Amniotic stem cell (primary cell): ENCODE measurements at places on chromosomes 7 and 10.

GRCh38 chr7:86904949-86905834, 154.3 kb downstream of the ELAPOR2 start:
- DNase-seq = no peak

- DNase-seq = no peak
Observed at GRCh38 chr10:785861-786214, 96.4 kb upstream of the DIP2C start.

- no peak for DNase-seq
Observed at GRCh38 chr10:43902842-43903241, 254.2 kb upstream of the ZNF32 start.

GRCh38 chr7:22594020-22594419, 94.0 kb upstream of the STEAP1B start:
- DNase-seq = no peak

- DNase-seq = no peak
Observed at GRCh38 chr7:138295049-138295637, 164.9 kb upstream of the TRIM24 start.

GRCh38 chr7:485188-486081, 34.2 kb downstream of the PDGFA start:
- no peak for DNase-seq

- DNase-seq = no peak
Observed at GRCh38 chr7:34373940-34374339, 284.1 kb upstream of the NPSR1 start.

GRCh38 chr7:38862666-38863065, 46.3 kb downstream of the VPS41 start:
- DNase-seq = no peak

DNA sequence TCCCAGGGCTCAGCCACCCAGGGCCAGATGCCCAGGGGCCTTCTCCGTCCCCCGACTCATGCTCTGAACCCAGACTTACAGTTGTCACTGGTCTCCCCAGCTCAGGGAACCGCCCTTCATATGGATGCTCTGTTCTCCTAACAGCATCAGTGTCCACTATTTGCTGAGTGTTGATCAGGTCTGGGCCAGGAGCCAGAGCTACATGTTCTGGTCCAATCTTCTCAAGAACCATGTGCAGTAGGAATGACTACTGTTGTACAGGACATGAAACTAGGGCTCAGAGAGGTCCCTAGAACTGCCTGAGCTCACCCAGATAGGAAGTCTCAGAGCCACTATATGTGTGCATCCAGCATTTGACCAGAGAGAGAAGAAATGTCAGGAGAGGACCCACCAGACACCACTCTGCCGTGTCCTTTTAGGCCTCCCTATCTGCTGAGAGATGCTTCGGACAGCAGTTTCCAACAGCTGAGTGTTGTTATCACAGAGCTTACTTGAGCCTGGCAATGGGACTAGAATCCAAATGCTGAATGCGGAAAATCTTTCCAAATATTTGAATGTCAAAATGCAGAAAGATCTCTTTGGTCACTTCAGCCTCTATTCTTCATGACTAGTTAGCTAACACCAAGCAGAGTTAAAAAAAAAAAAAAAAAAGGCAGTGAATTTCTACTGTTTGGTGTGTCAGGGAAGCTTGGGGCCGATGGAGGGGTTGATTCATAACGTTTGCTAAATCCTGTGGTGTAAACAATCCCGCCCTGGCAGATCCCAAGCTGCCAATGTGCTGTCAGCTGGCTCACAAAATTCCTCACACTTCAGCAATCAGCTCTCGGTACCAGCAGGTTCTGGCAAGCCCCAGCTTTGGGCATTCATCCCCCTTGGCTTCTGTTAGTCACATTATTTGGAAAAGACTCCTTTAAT, 246.1 kb downstream of the TNS3 start:
- no peak for DNase-seq

DNA sequence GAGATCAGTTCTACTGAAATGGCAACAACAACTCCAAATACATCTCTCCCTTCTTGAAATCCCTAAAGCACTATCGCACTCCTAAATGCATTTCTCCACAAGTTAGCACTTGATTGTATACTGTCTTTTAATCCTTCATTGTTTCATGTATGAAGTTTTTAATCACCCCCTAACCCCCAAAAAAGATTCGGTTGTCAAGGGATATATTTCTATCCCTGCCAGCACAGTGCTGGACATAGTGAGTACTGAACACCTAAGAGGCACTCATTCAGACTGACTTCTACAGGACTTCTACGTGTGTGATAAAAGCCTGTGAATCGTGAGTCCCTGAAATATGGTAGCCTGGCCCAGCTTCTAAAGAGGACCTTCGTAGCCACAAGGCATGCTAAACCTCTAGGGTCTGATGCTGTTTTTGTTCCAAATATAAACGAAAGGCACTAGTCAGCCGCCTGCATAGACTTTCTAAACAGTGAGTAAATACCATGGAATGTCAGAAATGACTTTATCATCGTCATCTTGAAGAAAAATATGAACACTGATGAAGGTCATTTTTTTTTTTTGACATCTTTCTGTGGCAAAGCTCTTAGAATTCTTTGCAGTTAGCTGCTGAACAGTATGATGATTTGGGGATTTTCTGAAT, 14.6 kb upstream of the ZSCAN21 start:
- DNase-seq = peak; percentile 76

DNA sequence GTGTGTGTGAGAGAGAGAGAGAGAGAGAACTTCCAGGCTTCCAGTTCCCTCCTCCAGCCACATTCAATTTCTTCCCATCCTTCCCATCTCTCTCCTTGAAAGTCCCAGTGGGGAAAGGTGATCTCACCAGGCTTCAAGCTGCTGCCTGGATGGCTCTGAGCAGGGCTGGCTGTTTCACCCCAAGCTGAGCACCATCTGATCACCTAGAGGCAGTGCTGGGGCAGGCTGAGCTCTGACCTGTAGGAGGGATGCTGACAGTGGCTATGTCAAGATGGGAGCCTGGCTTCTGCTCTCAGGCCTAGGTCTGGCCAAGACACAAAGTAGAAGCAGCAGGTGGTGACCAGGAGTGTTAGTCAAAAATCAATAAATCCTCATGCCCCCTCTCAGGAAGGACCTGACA, 370.8 kb downstream of the PLXNA4 start:
- DNase-seq = no peak

DNA sequence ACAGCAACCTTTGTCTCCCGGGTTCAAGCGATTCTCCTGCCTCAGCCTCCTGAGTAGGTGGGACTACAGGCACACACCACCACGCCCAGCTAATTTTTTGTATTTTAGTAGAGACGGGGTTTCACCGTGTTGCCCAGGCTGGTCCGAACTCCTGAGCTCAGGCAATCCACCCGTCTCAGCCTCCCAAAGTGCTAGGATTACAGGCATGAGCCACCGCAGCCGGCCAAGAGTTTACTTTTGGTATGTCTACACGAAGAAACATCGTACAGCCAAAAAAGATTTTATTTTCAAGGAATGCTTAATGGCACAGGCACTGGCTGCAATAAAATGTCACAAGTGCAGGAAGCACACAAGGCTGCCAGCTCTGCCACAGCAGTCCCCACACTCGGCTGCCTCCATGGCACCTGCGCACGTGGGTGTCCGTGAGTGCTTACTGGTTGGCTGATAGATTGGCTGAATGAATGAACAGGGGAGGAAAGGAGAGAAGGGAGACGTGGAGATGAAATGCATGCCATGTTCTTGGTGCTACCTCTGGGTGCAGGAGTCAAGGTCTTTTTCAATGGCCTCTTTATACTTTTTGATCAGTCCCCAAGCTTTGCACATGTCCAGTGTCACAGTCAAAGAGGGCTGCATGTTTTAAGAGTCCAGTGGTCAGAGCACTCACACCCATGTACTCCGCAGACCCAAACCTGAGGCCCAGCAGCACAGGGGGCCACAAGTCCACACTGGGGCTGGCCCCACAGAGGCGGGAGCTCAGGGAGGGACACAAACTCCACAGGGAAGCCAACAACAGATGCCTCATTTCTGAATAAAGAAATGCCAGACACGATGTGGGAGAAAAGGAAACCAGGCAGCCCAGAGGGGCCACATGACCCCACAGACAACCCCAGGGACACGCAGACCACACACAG, 198.2 kb downstream of the MAD1L1 start:
- DNase-seq = no peak

DNA sequence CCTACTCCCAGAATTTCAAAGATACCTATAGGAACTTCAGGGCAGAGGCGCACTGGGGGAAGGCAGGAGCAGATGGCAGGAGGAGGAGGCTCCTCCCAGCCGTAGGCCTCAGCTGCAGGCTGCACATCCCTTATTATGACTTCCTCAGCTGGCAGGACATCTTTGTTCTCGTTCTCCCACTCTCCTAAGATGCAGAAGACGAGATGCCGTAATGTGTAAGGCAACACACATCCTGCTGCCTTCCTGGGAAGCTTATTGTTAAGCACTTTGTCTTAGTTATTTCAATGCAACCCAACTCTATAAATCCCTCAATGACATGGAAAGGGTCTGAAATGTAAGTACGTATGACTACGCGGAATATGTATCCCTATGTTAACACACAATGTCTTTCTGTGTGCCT, 599.8 kb upstream of the MGMT start:
- DNase-seq = no peak

- DNase-seq = no peak
Observed at GRCh38 chr10:102118867-102119266, 1.3 kb downstream of the LDB1 start.

DNA sequence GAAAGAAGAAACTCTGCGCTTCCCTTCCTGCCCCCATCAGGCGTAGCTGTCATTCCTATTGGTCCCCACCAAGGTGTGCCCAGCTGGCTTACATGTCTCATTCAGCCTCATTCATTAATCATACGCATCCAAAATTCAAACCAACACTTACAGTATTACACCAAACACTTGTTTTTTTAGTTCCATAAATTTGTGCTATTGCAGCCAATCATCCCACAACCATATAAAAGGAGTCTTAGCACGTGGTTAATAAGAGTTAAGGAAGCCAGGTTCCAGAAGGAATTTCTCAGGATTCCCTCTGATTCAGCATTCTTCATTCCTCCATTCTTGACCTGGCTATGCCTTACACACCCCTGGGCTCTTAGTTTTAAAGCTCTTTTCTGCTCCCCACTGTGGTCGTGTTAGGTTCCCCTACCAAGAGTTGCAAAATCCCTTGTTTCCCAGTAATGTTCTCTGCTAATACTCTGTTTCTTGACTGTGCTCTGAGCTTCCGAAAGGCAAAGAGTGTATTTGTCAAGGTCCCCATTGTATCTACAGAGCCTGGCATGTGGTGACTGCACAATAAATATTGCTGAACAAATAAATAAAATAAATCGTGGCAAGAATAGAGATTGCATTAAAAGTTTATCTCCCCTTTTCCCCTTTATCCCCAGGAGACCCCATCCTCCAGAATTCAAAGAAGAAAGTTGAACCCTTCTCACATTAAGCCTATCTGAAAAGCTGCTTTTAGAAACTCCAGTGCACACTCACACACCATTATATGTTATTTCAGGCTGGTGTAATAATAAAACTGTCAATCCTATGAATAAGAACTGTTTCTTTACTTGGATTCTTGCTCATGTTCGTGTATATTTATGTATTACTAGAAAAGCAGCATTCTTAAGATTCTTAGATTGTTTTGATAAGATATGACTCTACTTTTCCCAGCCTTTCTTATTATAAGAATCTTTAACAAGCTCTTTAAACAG, 514.4 kb downstream of the INHBA start:
- peak; percentile 5 for DNase-seq

- no peak for DNase-seq
Observed at GRCh38 chr7:118492466-118492865, 268.0 kb downstream of the ANKRD7 start.

DNA sequence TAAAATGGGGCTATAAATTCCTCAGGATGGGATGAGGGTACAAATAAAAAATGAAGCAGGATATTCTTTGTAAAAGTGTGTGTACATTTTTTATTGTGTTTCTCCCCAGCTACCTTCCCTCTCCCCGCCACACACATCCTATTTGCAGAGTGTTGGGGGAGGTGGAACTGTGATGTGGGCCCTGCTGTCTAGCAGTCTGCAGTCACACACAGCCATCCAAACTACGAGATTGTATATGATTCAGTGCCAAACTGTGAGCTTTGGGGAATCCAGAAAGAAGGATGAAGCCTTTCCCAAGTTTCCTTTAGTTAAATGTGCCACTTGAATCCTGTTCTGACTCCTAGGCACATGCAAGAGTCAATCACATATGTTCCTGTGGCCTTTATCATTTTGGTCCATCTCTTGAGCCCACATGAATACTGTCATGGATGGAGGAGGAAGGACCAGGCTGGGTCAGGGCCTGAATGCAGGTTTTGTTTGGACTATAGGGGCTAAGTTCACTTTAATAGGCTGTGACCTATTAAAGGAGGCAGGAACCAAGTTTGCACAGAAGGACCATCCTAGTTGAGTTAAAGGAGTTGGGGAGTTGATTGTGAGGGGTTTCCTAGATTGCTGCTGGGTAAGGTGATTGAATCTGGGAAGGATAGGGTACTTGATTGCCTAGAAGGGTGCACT, 1.1 kb upstream of the SEMA4G start:
- DNase-seq = no peak

DNA sequence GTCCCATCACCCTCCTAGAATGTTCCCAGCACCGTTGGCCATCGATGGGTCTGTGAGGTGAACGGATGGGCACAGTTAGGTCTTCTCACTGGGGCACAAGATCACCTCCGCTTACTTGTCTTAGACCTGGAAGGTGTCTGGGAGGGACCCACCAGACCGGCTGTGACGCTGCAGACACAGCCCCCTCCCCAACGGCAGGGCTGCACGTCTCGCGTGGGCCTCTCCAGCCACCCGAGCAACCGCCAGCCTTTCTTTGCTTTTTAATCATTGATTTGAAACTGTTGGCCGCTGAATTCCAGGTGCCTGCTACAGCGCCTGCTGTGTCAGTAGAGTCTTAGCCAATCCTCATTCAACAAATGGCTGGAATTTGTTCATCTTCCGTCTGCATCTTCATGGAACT, 90.4 kb downstream of the DYNC2I1 start:
- no peak for DNase-seq

- no peak for DNase-seq
Observed at GRCh38 chr10:114052255-114052654, 8.6 kb downstream of the ADRB1 start.

- no peak for DNase-seq
Observed at GRCh38 chr10:50226610-50227009, 24.7 kb downstream of the ASAH2 start.

- no peak for DNase-seq
Observed at GRCh38 chr10:86046845-86047460, 319.6 kb downstream of the GRID1 start.

DNA sequence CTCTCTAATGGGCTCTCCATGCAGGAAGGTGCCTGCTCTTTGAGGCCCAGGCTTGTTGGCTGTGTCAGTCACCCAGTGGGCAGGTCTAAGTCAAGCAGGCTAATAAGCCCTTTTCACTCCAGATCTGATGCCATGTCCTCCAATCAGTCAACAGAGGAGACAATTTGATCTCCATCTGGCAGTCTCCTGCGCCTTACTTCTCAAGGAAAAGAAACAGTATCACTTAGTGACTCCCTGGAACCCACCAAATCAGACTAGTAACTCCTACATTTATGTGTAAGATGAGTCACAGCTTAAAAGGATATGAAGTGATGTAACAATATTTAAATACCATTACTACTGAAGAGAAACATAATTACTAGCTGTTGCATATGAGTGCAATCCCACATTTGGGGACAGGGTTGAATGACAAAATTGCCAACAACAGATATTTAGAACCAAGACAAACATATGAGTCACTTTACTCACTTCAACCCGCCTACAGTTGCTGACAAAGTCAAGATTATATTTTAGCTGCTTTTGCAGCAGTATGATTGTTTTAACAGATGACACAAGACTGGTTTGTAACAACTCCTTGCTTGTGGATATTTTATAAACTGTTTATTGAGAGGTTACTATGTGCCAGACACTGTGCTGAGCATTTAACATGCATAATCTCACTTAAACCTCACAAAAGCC, 72.1 kb downstream of the USP6NL start:
- DNase-seq = no peak
